ENCODE measurements at places on chromosomes 6 and 20.

DNA sequence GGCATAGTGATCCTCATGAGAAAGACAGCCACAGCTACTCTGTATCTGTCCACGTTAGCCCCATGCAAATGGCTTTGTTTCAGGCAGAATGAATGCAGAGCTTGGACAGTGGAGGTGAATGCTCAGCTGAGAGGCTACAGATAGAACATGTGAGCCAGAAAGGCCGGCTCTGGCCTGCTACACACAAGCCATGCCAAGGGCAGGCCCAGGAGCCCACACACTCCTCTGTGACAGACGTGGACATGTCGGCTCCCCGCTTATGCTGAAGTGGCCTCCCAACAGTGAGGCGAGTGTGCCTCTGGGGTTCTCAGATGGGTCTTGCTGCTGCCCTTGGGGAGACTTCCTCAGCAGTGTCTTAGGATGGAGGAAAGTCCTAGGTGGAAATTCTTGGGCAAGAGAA is 159.6 kb downstream of the SYNDIG1 start:
- no peak for DNase-seq

DNA sequence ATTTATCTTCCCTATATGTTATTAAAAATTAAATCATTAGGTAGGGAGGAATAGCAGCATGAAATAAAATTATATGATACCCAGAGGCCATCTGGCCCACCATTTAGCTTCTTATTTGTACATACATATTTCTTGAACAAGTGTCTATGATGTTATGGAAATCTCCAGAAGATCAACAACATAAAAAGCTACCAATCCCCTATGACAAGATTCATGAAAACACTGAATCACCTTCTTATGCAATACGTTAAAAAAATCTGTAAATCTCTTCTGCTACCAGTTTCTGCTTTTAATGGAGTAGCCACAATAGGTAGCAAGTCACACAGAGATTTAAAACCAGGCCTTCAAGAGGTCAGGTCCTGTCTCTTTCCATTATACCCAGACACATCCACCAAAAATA is 125.8 kb upstream of the ENPP5 start:
- no peak for DNase-seq

GRCh38 chr6:165768961-165769360 is 105.9 kb upstream of the PDE10A start:
- DNase-seq = no peak

GRCh38 chr6:74991573-74992332 is 214.1 kb downstream of the COL12A1 start:
- no peak for DNase-seq

DNA sequence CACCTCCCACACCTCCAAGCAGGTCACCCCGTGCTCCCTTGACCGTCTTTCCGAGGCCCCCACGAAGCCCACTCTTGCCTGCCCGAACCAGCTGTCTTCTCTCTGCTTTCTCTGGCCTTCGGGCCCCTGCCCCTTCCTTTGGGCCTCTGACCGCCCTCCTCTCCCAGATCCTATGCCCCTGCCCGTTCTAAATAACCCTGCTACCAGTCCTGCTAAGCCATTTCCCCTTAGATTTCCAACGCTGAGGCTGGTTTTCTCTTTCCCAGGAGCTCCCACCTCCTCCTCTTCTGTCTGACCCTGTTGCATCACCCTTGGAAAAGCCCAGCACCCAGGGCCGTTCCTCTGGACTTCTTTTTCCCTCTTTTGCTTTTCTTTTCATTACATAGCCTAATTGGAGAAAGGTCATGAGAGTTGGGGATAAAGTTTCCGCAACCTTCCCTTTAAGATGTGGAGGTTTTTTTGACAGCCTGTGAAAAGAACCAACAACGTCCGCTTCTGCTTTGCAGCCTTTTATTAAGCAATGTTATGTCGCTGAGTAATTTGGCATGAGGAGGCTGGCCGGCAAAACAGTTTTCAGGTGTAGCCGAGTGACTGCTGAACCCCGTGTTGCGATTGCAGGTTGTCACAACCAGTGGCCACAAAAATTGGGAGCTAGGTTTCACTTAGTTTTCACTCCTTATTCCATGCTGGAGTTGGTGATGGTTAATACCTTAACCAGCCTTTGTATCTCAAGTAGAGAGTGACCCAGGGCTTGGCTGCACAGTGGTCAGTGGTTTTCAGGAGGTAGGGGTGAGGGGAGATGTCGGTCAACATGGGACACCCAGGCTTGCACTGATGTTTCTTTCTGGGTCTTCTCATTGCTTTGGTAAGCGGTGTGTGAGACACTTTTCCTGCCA is 970 bp downstream of the BLTP3A start:
- DNase-seq = no peak

DNA sequence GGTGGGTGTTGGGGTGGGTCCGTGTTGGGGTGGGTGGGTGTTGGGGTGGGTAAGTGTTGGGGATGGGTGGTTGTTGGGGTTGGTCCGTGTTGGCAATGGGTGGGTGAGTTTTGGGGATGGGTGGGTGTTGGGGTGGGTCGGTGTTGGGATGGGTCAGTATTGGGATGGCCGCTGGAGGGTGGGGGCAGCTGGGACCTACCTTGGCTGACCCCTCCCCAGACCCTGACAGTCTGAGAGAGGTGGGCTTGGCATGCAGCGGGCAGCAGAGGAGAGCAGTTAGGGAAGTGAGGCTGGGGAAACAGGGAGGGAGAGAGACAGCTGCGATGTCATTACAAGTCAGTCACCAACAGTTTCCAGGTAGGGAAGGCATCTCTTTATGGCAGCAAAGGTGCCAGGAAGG is 23.1 kb upstream of the GATA5 start:
- no peak for DNase-seq

DNA sequence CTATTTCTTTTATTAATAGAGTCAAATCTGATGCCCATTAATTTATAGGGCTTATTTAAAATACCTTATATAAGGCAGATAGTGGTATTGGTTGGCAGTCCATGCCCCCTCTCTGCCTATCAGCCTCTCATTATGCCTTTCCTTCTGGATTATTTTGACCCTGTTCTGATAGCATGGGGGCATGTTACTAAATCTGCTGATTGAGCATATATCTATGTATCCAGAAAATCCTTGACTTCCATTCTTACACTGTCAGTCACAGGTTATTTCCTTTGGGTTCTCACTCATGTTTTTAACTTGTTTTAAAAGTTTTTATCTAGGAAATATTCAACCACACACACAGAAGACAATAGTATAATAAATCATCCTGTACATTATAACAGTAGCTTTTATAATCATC is 1184.9 kb downstream of the HACE1 start:
- no peak for DNase-seq

DNA sequence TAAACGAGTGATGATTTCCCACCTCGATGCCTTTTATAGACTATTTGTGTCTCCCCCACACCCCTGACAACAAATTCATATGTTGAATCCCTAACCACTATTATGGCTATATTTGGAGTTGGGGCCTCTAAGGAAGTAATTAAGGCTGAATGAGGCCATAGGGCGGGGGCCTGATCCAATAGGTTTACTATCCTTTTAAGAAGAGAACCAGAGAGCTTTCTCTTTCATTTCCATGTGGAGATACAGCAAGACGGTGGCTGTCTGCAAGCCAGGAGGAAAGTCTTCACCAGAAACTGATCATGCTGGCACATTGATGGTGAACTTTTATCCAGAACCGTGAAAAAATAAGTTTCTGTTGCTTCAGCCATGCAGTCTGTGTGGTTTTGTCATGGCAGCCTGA is 38.9 kb upstream of the CLIC5 start:
- DNase-seq = no peak

DNA sequence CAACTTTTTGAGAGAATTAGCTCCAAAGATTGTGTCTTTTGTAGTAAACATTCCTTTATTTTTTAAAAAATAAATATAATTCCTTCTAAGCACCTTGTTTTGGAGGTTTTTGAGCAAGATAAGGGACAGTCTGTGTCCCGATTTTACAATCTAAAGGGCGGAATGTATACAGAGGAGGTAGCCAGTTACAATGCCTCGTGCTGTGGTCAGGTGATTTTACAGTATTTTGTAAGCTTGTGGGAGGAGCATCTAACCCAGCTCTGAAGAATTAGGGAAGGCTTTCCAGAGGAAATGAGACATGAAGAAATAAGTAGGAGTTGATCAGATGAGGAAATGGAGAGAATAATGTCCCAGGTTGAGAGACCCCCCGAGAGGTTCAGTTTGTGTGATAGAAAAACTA is 1.3 kb downstream of the HINT3 start:
- DNase-seq = no peak
